Activated CD4-positive, alpha-beta T cell treated with anti-CD3 and anti-CD28 coated beads for 24 hours (primary cell): ENCODE measurements at places on chromosomes 5 and 9.

GRCh38 chr5:178394074-178394473 lies 161.5 kb upstream of the PHYKPL start:
- DNase-seq: no peak

DNA sequence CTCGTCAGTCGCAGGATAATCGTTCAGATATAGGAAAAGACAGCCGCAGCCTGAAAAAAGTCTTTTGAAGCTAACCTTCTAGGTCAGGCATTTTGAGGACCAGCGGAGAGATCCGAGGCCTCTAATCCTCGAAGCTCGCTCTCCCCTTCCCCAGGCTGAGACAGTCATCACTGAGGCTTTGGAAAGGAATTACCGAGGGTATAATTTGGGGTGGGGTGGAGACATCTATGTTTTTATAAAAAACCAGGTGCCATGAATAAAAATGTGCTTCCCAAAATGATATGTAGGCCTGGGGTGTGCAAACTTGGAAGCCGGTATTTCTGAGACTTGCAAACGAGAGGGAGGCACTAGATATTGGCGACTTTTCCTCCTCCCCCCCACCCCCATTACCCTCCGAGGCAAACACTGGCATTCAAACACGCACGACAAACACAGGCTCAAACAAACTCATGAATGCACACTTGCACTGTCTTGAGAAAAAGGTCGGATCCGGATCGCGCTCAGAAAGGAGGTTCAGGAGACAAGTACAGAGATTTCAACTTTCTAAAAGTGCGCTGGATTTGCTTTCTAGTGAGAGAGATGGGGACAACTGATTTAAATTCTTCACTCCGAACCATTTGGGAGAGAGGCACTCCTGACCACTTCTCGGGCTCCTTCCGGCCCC lies 935 bp upstream of the MSX2 start:
- DNase-seq: no peak

GRCh38 chr9:76707510-76707909 lies 56.7 kb upstream of the PCA3 start:
- DNase-seq: no peak

DNA sequence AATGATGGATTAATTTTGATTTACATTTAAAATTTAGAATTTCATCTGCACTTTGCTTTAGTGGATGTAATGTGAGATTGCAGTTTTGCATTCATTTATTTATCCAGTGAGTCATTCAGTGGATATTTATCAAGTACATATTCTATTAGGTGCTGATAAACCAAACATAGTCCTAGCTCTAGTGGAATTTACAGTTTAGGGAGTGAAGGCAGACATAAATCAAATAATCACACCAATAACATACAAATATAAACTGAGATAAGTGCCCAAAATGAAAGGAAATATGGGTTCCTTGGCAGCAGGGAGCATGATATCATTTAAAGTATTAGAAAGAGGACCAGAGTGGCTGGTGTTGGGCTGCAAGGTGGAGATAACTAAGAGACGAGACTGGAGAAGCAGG lies 14.7 kb upstream of the NIPBL start:
- DNase-seq: no peak

DNA sequence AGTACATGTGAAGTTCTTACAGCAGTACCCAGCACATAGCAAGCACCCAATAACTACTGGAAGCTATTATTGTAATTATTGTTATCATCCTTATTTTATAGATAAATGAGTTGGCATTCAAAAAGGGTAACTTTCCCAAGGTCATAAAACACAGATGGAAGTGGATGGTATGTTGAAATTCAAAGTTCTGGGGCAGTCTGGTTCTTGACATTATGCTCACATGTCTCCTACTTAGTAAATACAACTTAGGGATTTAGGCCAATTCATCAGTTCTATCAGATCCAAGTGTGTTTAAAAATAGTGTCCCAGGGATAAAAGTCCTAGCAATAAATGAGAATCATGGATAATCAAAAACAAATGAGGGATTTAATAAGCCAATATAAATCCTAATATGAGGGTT lies 265.2 kb downstream of the ADAMTSL1 start:
- no peak for DNase-seq

DNA sequence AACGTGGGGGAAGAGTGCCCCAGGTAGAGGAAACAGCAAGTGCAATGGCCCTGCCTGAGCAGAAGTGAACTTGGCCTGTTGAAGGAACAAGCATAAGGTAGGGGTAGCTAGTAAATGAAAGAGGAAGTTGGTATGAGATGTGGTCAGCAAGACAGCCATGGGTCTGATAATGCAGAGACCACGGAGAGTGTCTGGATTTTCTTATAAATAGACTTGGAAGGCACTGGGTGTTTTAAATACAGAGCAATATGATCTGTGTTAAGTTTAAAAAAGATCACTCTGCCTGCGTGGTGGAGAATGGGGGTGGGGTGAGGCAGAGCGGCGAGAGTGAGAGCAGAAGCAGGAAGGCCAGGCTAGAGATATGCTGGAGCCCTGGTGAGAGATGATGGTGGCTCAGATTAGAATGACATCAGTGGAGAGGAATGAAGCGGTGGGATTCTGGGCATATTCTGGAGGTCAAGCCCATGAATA lies 4.2 kb downstream of the ADAM19 start:
- DNase-seq: no peak

- DNase-seq: no peak
Observed at GRCh38 chr9:84061613-84062193, 81.1 kb downstream of the RMI1 start.

- DNase-seq: no peak
Observed at GRCh38 chr9:78881295-78881694, 584.4 kb downstream of the PSAT1 start.

DNA sequence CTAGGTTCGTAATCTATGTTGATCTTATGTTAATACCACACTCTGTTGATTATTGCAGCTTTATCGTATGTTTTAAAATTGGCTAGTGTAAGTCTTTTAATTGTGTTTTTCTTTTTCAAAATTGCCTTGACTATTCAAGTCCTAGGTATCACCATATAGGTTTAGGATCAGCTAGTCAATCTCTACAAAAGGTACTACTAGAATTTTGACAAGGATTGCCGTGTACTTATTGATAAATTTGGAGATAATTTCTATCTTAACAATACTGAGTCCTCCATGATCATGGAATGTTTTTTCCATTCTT lies 117.9 kb upstream of the PRSS3 start:
- no peak for DNase-seq

DNA sequence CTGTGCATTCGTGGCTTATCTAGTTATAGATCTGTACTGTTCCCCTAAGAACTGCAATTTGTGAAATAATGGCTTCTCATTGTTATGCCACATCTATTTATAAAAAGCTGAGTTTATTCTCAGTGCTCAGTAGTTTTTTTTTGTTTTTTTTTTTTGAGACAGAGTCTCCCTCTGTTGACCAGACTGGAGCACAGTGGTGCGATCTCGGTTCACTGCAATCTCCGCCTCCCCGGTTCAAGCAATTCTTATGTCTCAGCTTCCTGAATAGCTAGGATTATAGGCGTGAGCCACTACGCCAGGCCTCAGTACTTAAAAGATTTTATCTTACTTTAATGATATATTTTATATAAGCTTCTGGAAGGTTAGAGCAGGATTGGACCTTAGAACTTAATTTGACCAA lies 19.0 kb downstream of the SEC61B start:
- no peak for DNase-seq

DNA sequence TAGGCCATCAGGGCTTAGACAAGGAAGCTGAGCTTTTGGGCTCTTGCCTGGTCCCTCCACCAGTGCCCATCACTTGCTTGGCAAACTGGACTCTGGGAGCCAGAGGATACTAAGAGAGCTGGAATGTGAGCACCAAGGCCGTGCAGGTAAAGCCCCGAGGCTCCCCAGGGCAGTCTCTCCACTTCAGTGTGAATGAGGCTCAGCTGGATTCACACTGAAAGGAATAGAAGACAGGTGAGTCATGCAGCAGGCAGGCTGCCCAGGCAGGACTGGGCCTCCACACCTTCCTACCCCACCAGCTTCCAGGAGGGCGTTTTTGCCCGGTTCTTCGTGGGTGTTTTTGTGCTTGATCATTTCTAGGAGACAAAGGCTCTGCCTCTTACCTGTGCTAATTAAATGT lies 7.3 kb upstream of the CTSV start:
- no peak for DNase-seq

GRCh38 chr5:38226091-38226490 lies 32.3 kb upstream of the EGFLAM start:
- no peak for DNase-seq

DNA sequence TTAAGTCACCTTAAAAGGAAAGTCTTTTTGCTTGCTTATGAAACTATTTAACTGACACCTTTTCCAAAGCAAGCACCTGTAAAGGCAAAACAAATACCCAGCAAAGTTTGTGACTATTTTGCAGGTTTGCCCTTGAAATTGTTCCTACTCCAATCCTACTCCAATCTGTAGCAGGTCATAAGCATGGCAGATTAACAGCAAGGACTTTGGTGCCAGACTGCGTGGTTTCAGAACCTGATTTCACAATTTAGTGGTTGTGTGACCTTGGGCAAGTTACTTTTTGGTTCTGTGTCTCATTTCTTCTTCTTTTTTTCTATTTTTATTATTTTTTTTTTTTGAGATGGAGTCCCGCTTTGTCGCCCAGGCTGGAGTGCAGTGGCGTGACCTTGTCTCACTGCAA lies 282.1 kb downstream of the RFX3 start:
- DNase-seq: no peak

- DNase-seq: no peak
Observed at GRCh38 chr5:51104556-51104955, 278.7 kb upstream of the ISL1 start.

- DNase-seq: no peak
Observed at GRCh38 chr5:76180814-76181805, 97.9 kb downstream of the SV2C start.

- no peak for DNase-seq
Observed at GRCh38 chr5:72036951-72037350, 70.3 kb upstream of the MAP1B start.

DNA sequence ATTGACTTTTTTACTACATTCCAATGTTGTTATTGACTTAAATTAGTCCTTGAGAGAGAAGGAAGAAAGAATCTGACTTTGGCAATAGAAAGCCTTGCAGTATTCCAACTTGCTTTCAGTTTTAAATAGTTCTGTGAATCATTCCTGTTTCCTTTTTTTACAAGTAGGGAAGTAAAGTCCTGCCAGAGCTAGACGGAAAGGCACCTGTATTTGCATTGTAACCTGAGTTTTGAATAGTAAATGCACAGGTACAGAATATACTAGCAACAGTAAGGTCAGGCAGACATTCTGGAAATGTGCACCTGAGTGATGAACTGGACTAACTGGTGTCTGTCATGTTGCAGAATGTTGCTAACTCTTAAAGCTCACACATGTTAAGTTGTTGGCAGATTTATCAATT lies 100.9 kb downstream of the PRKACG start:
- no peak for DNase-seq

- DNase-seq: no peak
Observed at GRCh38 chr9:12784461-12785259, 9.8 kb downstream of the LURAP1L start.

DNA sequence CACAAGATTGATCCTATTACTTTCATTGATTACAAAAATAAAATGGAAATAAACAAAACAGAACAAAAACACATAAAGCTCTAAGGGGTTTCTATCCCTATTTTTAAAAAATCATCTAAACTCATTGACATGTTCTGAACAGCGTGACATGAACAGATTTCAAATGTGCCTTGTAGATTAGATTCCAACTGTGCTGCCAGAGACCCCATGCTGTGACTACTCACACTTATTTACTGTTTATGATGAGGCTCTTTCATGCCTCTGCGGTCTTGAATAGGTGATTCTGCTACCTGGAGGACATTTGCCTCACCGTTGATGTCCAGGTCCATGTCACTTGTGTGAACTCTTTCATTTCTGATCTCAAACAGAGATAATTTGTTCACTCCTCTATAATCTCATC lies 990.2 kb downstream of the CDH12 start:
- no peak for DNase-seq

DNA sequence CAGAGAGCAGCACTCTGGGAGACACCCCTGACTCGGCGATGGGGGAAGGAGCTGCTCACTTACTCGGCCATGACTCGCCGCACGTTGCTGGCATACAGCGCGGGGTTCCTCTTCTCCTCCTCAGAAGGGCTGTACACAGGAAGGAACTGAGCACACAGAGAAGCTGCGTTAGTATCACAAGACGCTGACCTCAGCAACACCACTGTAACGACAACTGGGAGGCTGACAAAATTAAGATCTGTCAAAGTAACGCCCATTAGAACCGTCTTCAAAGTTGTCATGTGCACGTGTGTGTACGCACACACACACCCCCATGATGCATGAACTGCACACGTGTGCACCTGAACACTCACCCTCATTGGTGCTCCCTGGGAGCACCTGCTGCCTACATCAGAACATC lies 32.1 kb upstream of the SLC6A3 start:
- no peak for DNase-seq

GRCh38 chr9:93196096-93197055 lies 12.4 kb downstream of the WNK2 start:
- no peak for DNase-seq

GRCh38 chr9:131557855-131558548 lies 12.7 kb downstream of the PRRT1B start:
- DNase-seq: no peak

DNA sequence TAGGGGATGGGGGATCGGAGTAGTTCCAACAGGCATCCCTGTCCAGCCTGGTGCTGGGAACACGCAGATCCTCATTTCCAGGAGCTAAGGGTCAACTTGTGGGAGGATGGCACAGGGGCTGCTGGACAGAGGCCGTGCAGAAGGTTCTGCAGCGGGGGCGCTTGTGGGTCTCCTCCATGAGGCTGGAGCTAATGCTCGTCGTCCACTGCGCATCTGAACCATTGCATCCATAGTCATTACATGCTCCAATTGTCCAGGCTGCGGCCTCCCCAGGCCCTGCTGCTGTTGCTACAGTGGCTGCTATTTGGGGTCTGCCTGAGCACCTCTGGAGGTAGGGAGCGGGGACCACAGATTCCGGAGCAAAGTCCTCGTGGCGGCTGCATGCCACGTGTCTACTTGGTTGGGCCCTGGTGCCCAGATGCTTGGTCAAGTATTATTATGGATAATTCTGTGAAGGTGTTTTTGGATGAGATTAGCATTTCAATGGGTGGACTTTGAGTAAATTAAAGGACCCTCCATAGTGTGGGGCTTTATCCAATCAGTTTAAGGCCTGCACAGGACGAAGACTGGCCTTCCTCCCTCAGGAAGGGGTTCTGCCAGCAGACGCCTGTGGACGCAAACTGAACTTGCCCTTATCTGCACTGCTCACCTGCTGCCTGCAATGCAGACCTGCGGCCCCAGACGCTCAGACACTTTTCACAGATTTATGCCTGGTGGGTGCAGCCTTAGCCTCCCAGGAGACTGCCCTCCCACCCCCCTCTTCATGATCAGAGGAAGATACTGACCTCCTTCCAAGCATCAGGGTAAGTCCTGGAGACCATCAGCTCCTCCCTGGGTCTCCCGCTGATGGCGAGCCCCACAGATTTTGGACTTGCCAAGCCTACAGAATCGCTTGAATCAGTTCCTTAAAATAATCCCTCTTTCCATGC lies 127.5 kb upstream of the IRX4 start:
- DNase-seq: no peak

GRCh38 chr9:131522257-131523085 lies 8.6 kb downstream of the UCK1 start:
- DNase-seq: no peak
